Activated naive CD4-positive, alpha-beta T cell treated with anti-CD3 and anti-CD28 coated beads, Interleukin-2, amount 10 ng/mL, durations not matched to agents 7 days and 5 days (primary cell): ENCODE measurements at places on chromosomes 5 and 9.

- DNase-seq = no peak
Measured at GRCh38 chr5:78808818-78809217, 160.2 kb upstream of the LHFPL2 start.

DNA sequence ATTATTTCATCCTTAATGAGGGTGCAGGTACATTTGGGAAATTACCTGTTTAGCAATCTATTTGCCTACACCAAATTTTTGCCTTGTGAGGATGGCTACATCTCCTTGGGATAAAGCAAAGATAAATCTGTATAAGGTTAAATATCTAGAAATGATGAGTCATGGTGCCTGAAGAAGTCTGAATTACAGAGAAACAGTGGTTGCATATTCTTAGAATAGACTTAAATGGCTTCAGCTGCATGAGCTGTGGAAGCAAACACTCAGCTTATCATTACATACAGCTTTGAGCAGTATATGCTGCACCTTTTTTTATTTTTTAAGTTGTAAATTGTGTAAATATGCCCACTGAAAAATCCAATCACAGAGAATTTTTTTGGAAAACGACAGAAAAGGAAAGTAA lies 153.5 kb downstream of the RAPGEF6 start:
- no peak for DNase-seq

DNA sequence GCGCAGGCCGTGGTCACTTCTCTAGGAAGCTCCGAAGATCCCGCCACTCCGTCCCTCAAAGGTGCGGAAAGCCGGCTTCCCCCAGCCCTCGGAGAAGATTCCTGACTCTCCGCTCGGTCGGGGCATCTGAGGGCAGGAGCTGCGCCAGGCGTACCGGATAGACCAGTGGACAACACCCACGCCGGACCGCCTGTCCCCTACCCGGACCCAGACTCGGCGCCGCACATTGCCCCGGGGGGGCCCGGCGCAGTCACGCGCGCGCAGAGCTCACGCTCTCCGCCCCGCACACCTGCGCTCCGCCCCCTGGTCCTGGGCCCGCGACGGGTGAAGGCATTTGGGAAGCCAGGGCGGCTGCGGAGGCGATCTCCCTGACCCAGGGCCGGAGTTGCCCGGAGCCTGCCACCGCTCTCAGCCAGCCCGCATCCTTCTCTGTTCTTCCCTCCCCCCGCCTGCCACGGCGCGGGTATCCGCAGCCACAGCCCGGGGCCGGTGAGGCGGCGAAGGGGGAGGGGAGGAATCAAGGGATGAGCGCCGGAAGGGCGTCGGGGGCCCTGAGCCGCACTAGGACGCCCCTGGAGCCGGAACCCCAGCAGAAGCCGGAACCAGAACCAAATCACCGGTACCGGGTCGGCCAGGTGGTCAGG lies 448 bp downstream of the RELL2 start:
- peak; percentile 72 for DNase-seq

- no peak for DNase-seq
Measured at GRCh38 chr5:145443366-145443765, 391.8 kb downstream of the PRELID2 start.

GRCh38 chr5:133779828-133780475 lies 167.6 kb upstream of the FSTL4 start:
- no peak for DNase-seq

DNA sequence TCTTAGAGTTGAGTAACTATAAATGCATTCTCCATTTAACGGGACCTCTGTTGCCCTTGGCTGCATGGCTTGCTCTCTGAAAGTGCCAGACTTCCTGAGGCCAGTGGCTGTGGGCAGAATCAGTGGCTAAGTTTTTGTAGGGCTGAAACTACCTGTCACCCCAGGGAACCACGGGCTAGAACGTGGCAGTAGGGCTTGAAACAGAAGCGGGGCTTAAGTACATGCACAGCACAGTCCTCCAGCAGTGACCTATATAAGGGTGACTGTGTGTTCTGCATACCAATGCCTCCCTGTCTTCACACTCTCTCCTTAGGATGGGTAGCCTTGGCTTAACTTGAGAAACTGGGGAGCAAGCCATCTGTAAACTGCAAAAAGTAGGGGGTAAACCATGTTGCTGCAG lies 43.6 kb upstream of the LRRTM2 start:
- no peak for DNase-seq

- no peak for DNase-seq
Measured at GRCh38 chr9:132637351-132637750, 32.4 kb downstream of the DDX31 start.

DNA sequence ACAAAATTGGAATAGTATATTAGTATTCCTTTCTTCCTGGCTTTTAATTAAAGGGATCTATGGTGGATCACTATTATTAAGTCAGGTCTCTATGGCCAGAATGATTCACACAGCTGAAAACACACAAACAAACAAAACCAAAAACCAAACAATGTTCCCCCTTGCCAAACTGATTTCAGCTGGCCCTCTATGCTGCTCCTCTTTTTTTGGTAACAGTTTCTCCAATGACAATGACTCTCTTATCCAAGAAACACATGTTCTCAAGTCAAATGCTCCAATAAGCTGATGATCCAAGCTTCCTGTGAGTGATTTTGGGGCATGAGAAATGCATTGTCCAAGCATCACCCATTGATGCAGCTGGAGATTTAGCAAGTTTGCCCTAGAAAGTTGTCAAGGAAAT lies 193.4 kb upstream of the TUT7 start:
- no peak for DNase-seq

- no peak for DNase-seq
Measured at GRCh38 chr9:114456929-114457328, 48.3 kb downstream of the WHRN start.

GRCh38 chr5:89267788-89268187 lies 384.8 kb upstream of the MEF2C start:
- DNase-seq = no peak

DNA sequence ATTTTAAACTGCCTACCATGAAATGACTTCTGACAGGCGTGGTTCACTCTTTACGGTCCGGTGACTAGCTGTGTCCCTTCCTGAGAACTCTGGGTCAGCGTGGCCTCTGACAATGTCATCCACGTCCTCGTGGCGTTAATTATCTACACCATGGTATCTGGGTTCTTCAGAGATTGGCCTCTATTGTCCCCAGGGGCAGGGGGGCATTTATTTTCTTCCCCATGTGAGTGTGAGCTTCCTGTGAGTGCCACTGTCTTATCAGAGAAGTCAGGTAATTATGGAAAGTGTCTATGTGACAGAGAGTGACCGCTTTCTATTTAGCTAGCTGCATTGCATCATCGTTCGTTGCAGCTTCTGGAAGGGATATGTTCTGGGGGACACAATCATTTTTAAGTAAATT lies 77.2 kb downstream of the FBXL7 start:
- DNase-seq = no peak

- peak; percentile 5 for DNase-seq
Measured at GRCh38 chr9:113543296-113543981, 79.9 kb downstream of the RGS3 start.

- no peak for DNase-seq
Measured at GRCh38 chr5:82822634-82822927, 254.6 kb downstream of the TMEM167A start.

DNA sequence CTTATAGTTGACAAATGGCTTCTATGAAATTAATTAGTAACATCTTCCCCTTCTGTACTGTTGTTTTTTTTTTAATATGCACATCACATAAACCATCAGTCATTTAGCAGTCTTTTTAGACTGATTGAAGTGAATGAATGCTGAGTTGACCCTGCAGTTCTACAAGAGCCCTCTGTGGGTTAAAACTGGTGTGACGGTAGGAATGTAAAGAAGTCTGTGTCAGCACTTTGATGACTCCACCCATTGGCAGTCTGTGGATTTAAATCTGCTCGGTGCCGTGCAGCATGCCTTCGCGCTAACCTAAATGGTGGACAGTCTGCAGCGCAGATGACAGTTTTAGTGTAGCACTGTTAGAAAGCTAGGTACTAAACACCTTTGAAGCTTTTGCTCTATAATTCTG lies 3.1 kb downstream of the GTF3C4 start:
- peak; percentile 21 for DNase-seq

- DNase-seq = no peak
Measured at GRCh38 chr9:124458441-124458840, 8.2 kb downstream of the ADGRD2 start.

- no peak for DNase-seq
Measured at GRCh38 chr5:148791334-148791667, 35.1 kb upstream of the ADRB2 start.

- DNase-seq = no peak
Measured at GRCh38 chr9:112629671-112630485, 88.0 kb downstream of the INIP start.

- no peak for DNase-seq
Measured at GRCh38 chr5:5055712-5056111, 84.4 kb upstream of the ADAMTS16 start.

DNA sequence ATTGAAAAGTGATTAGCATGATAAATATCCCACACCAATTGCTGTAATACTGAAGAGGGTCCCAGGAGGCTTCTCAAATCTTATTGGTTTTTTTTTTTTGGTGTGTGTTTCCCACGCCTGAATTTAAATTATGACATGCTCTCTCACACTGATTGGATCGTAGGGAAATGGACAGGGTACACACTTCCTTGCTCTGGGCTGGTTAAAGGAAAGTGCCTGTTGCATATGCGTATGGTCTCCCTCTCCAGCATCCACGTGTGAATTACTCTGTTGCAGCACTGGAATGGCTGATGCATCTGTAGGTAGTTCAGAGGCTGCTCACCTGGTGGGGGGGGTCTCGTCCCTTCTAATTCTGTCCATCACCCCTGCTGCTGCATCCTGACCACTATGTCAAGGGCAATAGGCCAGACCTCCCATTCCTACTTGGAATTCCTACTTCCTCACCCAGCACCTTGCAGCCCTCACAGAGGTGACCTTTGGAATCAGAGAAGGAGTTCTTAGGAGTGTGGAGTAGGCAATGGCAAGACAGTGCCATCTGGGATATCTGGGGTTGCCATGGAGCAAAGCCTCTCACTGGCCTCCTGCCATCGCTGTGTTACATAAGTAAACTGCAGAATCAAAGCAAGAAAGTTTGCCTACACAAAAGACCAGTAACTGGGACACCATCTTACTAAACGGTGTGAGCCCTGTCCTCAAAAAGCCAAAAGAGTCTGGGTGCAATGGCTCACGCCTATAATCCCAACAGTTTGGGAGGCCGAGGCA lies 71.4 kb upstream of the FBXW11 start:
- DNase-seq = peak; percentile 5

DNA sequence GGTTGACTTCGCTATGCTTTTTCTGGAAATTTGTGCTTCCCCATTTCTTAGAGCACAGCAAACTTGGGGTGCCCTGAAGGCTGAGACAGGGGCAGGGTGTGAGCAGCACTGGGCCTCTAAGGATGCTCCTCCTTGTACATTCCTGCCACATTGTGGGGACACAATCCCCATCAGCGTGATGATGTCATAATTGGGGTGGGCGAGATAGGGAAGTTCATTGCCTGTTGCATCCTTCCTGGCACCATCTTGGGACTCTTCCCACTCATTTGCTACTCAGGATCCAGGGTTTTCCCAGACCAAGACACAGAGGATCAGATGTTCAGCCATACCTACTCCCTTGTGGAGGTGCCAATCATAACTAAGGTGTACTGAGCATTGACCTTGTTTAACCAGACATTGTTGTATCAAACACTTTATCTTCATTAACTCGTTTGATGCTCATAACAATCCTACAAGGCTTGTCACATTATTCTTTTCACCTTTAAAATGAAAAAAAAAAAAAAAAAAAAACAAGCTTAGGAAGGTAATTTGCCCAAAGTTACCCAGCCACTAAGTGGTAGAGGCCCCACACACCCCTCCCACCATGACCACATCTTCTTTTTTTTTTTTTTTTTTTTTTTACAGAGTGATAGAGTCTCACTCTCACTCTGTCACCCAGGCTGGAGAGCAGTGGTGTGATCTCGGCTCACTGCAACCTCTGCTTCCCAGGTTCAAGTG lies 87.6 kb downstream of the UGCG start:
- DNase-seq = no peak

DNA sequence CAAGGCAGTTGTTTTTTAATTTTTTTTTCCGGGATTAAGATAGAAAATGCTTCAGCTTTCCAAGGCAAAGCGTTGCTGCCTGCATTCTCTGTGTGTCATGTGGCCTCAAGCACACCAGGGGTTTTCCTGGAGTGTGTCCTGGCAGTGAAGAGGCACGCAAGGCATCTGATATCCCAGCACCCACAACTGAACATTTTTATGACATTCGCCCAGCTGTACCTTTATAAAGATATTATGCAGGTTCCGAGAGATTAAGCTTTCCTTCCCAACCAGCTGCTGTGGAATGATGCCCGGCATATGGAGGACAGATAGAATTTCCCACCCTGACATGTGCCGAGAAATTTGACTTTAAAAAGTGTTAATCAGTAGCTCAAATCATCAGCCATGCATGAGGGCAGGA lies 205.6 kb downstream of the GADD45G start:
- DNase-seq = no peak

DNA sequence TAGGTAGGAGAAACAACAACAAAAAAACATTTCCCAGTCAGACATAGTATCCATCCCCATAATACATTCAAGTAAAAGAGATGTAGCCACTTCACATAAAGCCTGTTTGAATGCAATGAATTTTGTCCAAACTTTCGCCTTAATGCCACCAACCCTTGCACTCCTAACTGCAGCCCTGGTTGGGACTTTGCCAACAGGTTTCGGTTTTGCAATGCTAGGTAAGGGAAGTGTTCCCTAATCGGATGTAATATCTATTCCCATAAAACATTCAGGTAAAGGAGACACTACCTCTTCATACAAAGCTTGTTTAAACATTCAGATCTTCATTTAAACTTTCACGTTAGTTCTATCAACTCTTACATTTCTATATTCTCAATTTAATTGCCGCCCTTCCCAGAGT lies 336.1 kb downstream of the DRD1 start:
- DNase-seq = no peak

- DNase-seq = no peak
Measured at GRCh38 chr5:131104169-131104808, 60.8 kb downstream of the HINT1 start.

DNA sequence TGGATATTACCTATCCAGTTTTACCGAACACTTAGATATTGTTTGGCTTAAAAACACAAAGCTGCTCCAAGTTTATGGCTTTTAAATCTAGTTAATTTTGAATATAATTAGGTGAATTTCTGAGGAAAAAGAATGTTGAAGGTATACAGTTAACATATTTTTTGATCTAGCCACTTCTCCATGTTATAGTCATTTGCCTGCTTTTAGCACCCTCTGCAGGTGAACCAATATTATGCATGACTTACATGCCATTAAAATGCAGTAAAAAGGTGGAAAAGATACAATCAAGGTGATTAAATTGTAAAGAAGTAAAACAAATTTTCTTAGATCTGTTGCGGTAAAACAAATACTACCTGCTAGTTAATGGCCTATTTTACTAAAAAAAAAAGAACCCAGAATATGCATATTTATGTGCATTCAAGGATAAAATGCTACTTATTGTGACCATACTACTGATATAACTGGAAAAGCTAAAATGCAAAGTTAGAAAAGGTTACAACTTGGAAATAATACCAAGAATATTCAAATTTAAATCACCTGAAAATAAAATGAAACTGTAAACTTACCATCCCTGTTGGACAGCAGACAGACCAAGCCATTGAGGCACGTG lies 132.1 kb downstream of the AP3B1 start:
- DNase-seq = peak; percentile 25

GRCh38 chr9:90446200-90446948 lies 196.2 kb downstream of the DIRAS2 start:
- no peak for DNase-seq
